ENCODE measurements at places on chromosomes 3 and 15.
A peak's percentile ranks its signal among the peaks of the same experiment; 100 is the strongest.

DNA sequence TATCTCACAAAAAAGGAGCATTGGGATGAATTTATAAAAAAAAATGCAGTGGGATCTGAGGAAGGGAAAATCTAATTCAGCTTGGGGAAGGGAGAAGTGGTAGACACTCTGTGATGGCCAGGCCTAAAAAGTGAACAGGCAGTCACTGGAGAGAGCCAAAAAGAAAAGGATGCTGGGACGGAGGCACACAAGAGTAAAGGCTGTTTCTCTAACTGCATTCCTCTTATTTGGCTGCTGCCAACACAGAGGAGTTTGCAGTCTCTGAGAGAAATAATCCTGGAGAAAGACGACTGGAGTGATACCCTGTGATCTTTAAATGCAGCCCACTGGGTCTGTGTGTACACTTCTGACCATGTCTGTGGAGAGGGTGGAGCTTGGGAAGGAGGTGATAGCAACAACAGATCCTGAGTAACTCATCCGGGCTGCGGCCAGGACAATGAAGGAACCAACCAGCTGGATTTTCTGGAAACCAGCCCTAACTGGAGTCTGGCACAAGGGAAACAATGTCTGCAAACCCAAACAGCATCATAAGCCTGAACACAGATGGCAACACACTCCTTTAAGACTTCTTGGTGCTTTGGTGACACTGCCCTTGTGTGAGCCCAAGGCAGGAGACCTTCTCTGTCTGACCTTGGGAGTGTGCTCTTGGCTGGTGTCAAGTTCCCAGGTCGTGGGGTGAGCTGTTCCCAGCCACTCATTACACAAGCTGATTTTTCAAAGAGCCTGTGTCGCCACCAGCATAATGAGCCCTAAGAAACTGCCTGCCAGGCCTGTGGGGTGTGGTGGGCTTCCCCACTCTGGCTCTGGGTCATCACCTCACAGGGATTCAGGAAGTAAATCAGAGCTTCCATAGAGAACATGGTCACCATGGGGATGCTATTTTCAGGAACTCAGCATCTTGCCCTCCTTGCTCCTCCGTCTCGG is 8.0 kb downstream of the FYCO1 start:
- no peak for DNase-seq

GRCh38 chr3:127134887-127135240 is 58.1 kb upstream of the PRR23E start:
- DNase-seq = no peak

DNA sequence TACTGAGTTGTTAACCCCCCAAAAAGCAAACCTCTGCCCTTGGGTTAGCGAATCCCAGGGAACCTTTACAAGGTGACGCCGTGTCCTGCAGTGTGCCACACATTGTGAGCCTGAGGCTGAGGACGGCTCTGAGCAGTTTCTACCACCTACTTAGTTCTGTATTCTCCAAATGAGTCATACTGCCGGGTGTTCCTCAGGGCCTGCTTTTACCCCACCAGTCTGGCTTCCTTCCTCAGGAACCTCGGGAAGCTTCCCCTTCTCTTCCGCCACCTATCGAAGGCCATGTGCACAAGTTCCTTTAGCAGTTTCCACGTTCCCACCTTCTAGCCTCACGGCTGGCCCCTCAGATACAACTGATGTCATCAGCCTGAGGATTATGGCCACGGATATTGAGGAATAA is 384.0 kb upstream of the TPM1 start:
- DNase-seq = no peak

- DNase-seq = no peak
Observed at GRCh38 chr3:129341331-129342141, 62.9 kb downstream of the HMCES start.

DNA sequence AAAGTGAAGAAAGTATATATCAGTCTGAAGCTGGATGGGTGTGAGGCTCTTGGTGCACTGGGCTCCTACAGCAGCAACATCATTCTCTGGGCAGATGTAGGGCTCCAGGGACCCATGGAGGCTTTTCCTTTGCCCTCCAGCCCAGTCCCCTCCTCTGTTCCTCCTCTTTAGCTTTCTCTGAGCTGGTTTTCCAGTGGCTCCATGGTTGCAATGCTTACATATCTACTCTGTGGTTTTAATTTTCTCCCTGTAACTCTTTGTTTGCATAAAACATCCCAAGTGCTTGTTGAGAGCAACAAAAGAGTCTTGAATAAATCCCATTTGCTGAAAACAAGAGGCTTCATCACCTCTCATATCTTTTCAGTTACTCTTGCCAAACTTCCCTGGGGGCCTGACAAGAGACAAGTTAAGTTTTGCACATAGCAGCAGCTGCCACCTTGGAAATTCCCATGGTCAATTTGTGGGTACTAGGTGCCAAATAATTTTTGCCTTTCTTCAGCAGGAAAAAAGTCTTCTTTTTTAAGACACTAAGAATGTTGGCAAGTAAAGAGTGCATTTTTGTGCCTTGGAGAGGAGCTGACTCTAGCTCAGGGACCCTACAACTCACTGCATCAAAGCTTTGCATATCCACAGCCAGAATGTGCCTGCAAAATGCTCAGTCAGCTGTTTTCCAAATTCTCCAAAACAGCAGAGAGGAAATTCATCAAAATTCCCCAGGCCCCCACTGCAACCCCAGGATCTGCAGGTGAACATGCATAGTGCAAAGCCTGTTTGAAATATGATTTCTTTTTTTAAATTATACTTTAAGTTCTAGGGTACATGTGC is 41.9 kb downstream of the COLQ start:
- no peak for DNase-seq

- DNase-seq = no peak
Observed at GRCh38 chr3:48997102-48997635, 7.1 kb downstream of the P4HTM start.

- no peak for DNase-seq
Observed at GRCh38 chr3:50518436-50518835, 15.0 kb upstream of the CACNA2D2 start.

DNA sequence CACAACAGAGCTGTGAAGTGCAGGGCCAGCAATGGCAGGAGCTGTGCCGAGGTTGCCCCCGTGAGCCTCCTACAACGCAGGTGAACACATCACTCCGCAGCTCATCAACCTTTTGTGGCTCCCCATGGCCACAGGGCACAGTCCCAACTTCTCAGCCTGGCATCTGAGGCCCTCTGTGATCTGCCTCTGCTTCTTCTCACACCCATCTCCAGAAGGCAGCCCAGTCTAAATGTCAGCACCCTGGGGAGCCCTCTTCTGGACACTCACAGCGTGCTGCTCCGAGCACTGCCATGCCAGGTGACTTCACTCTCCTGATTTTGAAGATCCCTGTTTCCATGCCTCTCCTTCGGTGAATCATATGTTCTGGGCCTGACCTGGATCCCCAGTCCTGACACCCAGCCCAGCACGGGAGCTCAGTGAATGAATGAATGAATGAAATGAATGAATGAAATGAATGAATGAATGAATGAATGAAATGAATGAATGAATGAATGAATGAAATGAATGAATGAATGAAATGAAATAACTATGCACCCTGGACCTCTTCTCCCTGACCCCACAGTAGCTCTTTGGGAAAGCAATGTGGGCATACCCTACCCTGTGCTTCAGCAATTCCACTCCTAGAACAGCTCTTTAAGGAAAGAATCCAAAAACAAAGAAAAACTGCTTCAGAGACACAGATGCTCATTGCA is 17.9 kb upstream of the SKIC8 start:
- DNase-seq = peak; percentile 27

GRCh38 chr3:98855806-98856400 is 45.6 kb downstream of the DCBLD2 start:
- no peak for DNase-seq

DNA sequence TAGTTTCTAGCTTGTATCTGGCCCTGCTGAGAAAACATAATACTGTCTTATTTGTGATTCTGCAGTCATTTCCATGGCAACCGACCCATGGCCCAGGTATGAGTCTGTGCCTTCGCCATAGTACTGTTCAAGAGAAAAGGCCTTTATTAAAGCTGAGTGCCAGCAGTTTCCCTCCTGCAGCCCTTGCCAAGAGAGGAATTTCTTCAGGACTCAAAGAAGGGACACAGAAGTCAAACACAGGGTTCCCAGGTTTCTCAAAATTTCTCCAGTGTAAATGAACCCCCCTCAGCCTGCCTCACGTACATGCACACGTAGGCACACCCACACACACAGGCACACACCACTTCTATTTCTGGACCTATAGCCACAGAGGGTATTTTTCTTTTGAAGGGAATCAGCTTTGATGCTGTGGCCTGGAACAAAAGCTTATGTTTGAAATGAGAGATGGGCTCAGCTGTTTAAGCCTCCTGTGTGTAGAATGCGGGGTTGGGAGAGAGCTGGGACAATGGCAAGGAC is 269.2 kb downstream of the PDCD6IP start:
- DNase-seq = no peak

GRCh38 chr3:141998669-141999290 is 122.3 kb downstream of the ATP1B3 start:
- DNase-seq = no peak

DNA sequence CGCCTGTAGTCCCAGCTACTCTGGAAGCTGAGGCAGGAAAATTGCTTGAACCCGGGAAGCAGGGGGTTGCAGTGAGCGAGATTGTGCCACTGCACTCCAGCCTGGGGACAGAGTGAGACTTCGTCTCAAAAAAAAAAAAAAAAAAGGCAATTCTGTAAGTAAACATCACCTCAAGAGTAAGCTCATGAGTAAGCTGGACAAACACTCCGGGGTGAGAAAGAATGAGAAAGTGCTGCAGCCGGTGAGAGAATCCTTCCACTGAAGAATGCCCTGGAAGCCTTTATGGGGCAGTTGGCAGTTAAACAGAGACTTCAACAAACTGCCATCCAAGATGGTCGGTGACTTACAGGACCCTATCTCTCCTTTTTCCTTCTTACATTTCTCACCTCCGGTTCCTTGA is 47.5 kb downstream of the FEZF2 start:
- no peak for DNase-seq

- DNase-seq = no peak
Observed at GRCh38 chr3:13240928-13241618, 167.8 kb upstream of the IQSEC1 start.

DNA sequence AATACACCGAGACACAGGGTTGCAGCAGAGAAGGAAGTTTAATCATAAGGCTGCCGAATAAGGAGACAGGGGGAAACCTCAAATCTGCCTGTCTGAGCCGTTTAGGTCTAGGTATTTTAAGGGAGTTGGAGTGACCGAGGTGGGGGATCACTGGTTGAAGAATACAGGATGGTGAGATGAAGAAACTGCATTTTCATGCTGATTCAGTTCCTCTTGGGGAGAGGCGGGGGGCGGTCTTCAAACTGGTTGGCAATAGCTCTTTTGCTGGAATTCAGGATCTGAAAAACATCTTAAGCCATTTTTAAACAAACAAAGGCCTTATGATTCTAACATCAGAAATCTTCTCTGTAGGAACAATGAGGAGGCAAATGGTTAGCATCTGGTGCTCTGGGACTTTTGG is 699.5 kb upstream of the CFAP20DC start:
- DNase-seq = no peak

DNA sequence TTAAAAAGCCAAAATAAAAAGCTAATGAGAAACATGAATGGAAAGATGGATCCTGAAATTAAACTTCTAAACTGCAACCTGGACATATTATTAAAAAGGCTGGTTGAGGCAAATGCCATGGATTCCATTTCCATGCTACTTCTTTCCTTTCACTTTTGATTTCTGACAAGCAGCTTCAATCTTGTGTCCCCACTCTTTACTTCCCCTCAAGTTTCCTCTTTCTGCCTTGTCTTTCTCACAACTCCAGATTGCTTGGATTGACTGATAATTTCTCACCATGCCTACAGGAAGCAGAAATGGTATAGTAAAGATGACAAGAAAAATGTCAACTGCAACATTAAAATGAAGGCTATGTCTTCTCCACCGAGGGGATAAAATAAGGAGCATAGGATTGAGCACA is 1136.7 kb downstream of the TUSC7 start:
- DNase-seq = no peak

DNA sequence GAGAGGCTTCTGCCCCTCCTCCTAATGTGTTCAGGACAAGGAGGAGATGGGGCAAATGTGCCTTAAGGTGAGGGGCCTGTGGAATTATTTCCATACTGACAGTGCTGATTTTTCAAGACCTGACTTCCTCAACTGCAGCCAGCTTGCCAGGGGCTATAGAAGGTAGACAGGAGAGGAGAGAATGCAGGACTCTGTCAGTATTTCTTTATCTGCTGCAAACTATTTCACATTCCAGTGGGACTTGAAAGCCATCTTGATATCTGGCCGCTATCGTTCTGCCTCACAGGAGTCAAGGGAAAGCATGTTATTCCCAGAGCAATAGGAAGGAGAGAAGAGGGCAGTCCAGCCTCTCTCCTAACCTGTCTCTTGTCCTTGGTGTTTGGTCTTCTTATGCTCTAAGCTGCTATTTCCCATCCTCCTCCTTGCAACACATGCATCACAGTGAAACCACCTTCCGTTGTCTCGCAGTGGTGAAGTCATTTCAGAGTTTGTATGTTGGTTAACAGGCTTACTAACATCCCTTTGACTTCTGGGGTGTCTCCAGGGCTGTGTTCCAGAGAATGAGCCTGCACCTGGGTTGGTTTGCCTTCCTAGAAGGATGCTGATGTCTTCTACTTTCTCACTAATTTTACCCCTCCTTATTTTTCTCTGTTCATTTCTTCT is 95.1 kb upstream of the MRPS22 start:
- no peak for DNase-seq

- DNase-seq = peak; percentile 75
Observed at GRCh38 chr3:122233101-122233952, 49.9 kb downstream of the CASR start.

- DNase-seq = no peak
Observed at GRCh38 chr3:36832406-36832805, 68.1 kb upstream of the DCLK3 start.
